GM12864 (cell line): ENCODE measurements at places on chromosomes 16 and 17.

DNA sequence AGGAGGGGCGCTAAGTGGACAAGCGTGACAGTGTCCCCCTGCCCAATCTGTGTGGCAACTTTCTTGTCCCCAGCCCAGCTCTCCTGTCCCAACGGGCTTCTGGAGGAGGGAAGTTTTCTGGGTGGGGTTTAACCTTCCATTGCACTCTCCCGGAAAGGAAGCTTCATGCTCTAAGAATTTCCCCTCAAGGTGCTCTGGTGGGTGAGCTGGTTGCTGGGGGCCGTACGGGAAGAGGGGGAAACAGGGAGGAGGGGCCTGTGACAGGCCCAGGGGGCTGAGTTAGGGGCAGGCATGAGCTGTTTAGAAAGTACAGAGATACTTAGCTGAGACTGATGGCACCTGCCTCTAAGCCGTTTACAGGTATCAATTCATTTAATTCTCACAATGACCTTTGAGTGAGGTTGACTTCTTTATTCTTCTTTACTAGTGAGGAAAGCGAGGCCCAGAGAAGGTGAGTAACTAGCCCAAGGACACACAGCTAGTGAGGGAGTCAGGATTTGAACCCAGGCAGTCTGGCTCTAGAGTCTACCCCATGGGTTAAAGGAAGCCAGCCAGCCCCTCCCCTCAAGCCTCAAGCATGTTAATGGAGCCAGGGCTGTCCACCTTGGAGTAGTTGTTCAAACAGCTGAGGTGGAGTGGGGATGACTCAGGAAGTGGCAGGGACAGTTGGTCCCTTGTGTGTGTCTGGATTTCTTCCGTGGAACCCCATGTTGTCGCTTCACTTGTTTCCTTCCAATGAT, 18.9 kb downstream of the ADGRG1 start:
- no peak for DNase-seq

DNA sequence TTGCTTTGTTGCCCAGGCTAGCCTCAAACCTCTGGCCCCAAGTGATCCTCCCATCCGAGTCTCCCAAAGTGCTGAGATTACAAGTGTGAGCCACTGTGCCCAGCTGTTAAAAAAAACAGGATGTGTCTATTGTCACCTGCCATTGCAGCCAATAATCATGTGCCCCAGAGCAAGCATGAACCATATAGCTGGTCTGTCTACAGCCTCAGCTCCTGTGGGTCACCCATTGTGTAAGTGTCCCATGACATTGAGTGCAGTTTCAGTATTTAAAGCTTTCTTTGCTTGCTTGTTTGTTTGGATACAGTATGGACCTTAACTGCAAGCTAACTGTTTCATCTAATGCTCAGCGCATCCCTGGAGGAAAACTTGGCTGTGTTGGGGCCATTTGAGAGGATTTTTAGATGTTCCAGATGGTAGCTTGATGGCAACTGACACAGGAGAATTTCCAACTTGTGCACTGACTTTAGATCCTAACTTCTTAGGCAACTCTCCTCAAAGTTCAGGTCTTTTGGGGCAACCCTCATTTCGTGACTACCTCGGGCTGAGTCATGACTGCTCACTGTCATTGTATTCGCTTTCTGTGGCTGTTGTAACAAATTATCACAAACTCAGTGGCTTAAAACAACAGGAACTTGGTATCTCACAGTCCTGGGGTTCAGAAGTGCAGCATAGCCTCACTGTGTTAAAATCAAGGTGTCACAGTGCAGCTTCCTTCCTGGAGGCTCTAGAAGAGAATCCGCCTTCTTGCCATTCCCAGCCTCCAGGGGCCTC, 30.3 kb upstream of the ADORA2B start:
- no peak for DNase-seq

DNA sequence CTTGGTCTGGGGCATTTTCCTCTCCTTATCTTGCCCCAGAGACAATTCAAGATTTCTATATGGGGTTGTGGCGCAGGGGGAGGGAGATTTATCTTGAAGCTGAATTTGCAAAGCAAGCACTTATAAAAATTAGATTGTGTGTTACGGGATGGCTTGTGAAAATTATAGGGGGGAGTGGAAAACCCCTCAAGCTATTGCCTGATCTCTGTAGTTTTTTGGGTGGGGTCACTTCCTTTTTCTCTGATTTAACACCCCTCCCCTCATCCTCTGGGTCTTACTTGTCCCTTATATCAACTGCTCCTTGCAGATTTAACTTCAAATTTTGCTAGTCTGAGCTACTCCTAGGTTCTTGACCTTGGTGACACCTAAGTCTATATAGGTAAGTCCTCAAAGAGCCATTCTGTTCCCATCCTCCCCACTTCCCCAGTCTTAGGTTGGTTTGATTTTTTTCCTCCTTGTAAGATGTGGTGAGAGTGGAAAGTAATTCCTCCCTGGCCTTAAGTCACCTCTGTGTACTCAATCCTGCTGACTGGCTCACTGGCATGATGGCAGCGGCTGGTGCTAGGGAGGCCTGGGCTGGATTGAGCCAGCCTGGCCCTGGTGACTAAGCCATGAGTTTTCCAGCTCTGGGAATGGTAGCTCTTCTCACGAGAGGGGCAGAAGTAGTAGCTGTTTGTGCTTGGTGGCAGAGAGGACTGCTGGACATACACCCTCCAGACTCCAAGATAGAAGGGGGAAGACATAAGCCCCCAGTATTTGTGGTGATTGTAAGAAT, 2.3 kb downstream of the ARL4D start:
- no peak for DNase-seq

GRCh38 chr16:70646260-70647241, at the start of gene IL34:
Gene IL34 (plus strand): TSS chr16:70646559. CDS start chr16:70646948, 389 bp downstream.
- no peak for DNase-seq

DNA sequence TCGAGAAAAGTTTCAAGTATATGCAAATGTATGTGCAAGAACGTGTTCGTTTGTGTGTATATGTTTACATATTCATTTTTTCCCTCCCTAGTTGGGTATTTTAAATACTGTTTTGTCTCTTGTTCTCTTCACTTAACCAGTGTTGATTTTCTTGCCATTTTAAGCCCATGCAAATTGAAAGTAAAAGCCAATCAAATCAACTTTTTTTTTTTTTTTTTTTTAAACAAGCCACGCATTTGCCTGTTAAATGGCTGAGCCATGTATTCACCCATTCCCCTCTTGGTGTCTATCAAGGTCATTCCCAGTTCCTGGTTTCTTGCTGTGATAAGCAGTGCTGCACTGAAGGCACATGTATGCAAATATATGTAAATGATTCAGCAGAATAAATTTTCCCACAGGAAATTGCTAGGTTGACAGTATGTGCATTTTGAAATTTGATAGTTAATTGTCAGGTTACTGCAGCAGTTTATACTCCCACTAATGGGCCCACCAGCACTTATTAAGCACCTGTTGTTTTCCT, 12.2 kb downstream of the ABCC1 start:
- peak; percentile 48 for DNase-seq

- no peak for DNase-seq
Observed at GRCh38 chr17:51200295-51200694, 34.1 kb downstream of the NME2 start.

DNA sequence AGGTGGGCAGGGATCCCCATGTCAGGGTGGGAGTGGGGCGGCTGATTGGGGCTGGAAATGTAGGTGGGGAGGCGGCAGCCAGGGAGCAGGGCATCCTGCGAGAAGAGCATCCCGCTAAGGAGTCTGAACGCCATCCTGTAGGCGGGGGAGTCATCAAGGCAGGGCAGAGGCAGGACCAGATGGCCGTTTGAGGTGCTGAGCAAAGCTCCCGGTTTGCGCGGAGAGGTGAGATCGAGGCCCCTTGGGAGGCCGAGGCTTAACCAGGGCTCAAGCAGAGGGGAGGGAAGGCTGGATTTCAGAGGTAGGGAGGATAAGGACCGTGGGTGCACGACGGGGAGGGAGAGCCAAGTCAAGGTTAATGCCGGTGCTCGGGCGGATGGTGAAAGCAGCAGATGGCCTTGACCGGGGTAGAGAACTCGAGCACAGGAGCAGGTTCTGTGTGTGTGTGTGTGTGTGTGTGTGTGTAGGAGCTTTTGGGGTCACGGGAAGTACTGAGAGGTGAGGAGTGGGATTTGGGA, 472 bp upstream of the NME2 start:
- no peak for DNase-seq

DNA sequence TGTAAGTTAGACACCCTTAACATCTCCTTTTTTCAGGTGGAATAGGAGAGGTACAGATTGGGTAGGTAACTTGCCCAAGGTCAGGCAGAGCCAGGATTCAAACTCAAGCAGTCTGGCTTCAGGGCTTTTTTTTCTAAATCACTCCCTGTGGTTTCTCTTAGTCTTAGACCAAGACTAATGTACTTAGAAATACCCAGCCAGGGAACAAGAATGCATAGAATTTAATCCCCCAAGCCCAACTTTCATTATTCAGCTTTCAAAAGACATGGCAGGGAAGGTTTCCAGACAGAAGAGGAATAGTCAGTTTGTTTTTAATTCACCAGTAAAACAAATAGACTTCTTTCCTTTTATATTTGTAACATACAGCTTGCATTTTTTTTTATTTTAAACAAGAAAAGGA, 305.2 kb upstream of the RBFOX1 start:
- no peak for DNase-seq

DNA sequence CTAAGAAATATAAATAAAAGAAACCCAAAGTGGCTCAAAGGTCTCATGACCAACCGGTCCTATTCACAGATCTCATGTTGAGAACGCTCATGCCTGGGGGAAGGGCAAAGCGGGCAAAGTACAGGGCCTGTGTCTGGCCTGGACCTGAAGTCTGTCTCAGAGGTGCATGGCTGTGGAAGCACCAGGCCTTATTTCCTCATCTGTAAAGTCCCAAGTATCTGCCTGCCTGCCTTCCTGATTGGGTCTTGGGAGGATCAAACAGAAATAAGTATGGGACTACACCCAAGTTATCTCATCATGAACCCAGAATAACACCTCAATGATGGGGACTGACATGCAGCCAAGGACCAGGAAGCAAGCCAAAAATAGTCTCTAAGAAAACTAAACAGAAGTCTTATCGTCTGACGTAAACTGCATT, 14.2 kb downstream of the AXIN2 start:
- DNase-seq = no peak

- DNase-seq = no peak
Observed at GRCh38 chr17:48001197-48001596, 30.3 kb downstream of the CDK5RAP3 start.

- no peak for DNase-seq
Observed at GRCh38 chr16:84922351-84923120, 88.8 kb downstream of the ZDHHC7 start.

DNA sequence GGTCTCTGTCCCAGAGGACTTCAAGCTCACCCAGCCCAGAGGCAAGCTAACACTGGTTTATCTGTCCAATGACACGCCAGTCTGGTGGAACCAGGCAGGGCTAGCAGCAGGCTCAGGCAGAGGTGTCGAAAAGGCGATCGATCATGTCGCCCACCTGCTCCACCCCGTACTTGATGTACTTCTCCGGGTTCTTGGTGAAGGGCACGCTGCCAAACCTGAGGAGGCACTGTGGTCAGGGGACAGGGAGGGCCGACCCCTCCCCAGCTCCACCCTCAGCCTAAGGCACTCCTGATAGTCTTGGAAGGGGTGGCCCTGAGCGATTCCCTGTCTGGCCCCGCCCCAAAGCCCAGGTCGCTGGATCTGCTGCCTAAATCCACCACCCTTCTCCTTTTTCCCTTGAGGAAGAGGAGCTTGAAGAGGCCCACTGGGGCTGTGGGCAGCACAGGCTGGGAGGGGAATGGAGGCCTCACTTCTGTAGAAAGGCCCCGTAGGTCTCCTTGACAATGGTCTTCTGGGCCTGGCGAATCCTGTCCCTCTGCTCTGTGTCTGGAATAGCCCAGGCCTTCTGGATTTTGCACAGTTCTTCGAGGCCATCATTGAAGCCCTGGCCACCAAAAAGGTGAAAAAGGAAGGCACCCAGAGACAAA, 4.7 kb downstream of the ZACN start:
- no peak for DNase-seq

- DNase-seq = no peak
Observed at GRCh38 chr16:51197953-51198748, 47.1 kb upstream of the SALL1 start.

DNA sequence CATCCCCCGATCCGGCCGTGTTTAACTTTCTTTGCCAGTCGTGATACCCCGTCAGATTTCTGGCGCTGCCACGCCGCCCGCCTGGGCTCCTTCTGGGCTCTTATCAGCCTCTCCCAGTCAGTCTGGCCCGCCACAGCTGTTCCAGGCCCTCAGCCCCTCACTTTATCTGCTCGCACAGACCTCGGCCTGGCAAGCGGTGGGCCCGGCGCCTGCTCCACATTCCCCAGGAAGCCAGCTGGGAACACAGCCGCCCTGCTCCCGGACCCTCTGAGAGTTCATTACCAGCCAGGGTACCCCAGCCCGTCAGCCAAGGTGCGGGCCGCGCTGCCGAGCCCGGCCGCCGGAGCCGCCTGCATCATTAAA, 157.5 kb downstream of the ZNF423 start:
- no peak for DNase-seq

DNA sequence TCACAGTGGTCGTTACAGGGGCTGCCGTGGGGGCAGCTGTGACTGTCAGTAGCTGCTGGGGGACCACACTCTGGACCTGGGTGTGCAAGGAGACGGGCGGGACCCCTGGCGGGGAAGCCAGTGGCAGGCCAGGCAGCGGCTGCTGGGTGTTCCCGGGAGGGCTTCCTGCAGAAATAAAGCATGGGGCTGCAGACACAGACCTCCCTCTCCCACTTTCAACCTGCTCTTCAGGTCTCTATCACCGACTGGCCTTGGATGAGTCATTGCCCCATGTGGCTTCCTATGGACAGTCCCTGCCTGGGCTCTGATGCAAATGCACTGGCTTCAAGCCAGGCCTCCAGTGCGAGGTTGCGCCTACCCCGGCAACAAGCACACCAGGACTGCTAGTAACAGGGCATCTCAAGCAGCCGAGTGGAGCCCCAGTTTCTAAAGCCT, 17.2 kb downstream of the SREBF1 start:
- DNase-seq = no peak

DNA sequence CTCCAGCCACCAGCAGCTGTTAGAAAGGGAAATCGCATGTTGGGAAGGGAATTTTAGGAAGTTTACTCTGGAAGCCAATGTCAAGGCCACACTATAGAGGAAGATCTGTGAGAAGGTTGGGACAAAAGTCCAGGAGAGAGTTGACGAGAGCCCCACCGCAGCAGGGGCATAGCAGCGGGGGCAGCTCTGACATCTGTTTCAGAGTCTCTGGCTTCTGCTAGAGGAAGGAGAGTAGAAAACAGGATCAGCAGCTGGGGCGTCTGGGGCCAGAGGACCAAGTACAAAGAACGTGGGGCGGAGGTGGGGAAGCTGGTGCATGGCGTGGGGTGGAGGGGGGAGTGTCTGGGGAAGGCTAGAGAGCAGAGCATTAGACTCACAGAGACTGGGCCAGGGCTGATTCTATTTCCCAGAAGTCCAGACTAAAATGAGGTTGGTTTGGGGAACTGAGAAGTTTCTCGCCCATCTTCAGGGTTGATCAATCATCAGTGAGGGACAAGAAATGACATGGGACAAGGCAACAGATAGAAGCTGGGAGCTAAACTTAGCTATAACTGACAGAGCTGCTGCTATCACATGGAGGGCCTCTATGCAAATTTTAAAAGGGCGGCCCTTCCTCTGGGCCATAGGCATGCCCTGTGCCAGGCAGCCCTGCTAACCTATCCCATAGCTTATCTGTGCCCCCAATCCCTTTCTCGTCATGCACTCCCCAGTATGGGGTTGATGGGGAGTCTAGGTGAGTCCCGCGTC, 1.2 kb downstream of the RABEP2 start:
- DNase-seq = peak; percentile 88

- no peak for DNase-seq
Observed at GRCh38 chr17:50787106-50787505, 19.8 kb upstream of the ANKRD40CL start.

- no peak for DNase-seq
Observed at GRCh38 chr17:57045868-57046704, 39.0 kb upstream of the AKAP1 start.
